Activated CD8-positive, alpha-beta memory T cell treated with anti-CD3 and anti-CD28 coated beads for 1 hour (primary cell): ENCODE measurements at places on chromosomes 3 and 15.

- DNase-seq = no peak
These were observed 100.4 kb downstream of the MYO5A start for GRCh38 chr15:52428297-52428696.

- DNase-seq = no peak
These were observed 71.6 kb downstream of the FLNB start for GRCh38 chr3:58079773-58080172.

DNA sequence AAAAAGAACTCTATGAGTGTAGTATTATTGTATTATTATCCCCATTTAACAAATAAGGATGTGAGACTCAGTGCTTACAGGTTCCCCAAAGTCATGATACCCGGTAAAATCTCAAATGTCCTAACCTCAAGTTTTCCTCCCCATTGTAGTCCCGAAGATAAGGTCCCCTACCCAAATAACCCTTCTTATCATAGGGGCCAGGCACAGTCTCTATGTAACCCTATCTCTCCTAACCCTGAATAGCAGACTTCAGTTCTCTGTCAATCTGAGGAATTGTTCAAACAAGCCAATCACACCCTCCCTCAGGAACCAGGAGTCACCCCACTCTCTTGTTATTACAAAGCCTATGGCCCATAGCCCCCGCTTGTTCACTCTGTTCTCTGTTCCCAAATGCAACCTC, 10.5 kb upstream of the SUSD5 start:
- DNase-seq = no peak

- DNase-seq = no peak
These were observed 205.6 kb downstream of the TBC1D2B start for GRCh38 chr15:77871852-77872371.

- DNase-seq = no peak
These were observed 328.9 kb upstream of the TBL1XR1 start for GRCh38 chr3:177525987-177526712.

GRCh38 chr3:197880491-197881269, 69.3 kb upstream of the RPL35A start:
- DNase-seq = no peak

DNA sequence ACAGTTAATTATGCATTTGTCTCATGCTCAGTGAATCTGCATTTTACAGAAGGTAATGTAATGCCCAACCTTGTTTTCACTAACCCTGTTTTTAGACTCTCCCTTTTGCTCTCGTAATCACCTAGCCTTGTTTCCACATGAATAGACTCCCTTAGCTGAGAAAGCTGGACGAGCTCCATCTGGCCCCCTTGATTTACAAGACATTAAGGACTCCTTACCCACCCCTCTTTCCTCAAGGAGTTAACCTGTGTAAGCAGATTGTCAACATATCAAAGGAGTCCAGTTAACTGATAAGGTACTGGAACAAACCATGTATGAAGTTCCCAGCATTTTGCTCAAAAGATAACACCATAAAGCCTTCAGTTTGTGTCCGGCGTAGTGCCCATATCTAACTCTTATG, 99.6 kb downstream of the VPS8 start:
- no peak for DNase-seq

- no peak for DNase-seq
These were observed 105.5 kb upstream of the IL12A start for GRCh38 chr3:159882790-159883779.

DNA sequence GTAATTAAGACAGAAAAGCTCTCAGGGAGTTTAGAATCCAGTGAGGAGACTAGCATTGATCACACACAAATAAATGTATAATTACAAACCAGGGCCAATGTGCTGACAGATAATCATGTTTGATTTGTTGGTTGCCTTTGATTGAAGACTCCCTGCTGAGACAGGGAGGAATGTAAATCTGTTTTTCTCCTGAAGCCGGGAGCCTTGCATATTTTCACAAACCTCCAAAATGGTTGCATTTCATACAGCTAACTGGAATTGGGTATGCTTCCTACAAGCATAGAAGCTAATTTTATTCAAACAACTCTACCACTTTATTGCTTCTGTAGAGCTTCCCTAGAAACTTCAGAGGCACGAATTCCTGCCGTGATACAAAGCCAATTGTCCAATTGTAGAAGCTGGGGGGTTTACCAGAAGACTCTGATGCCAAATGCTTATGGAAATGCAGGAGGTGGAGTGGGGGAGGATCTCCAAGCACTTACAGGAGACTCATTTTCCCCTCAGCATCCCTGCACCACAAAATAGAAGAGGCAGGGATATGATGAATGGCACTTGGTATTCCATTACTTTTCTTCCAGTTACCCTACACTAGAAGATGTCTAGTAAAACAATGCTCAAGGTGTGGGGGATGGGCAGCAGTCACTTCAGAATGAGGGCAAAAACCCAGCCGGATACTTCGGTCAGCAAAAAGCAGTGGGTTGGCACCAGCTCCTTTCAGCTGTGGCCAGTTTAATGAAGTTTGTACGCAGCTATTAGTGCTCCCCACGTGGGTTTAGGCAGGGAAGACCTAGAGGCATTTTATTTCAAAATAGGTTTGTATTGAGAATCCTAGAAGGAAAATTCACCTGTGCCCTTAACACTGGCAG, 11.4 kb upstream of the MEX3B start:
- DNase-seq = no peak

DNA sequence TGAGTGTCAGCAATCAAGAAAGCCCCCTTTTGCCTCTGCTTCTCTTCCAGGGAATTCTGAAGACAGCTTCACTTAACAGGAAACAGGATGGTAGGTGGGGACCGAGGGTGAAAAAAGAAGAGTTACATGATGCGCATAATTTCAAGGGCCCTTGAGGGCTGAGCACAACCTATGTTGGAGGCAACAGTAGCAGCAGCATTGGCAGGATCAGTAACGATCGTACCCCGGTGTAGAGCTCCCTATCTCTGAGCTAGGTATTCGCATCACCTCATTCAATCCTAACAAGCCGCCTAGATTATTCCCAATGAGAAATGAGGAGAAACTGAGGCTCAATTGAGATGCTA, 432 bp upstream of the RAD54L2 start:
- DNase-seq = no peak

DNA sequence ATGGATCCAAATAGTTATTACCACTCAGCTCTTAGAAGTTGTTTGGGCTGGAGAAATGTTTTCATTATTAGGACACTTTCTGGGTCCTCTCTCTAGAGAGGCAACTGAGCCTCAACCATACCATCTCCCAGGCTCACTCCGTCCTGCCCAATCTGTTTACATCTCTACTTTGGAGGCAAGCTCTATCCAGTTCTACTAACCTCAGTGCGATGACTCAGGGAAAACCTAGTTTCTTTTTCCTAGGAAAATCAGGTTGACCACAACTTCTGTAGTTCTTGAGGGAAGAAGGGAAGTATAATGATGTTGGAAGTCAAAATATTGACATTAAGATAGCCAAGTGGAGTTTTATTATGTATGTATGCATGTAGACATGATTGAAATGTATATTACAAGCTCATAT, 40.4 kb downstream of the LPP start:
- no peak for DNase-seq

GRCh38 chr3:187662848-187663409, 7.3 kb downstream of the SST start:
- no peak for DNase-seq

- no peak for DNase-seq
These were observed 162.5 kb upstream of the CHRNA7 start for GRCh38 chr15:31867536-31868442.

- DNase-seq = no peak
These were observed 38.2 kb downstream of the ALS2CL start for GRCh38 chr3:46655271-46655670.

GRCh38 chr3:126160243-126161210, 19.9 kb downstream of the ALDH1L1 start:
- DNase-seq = no peak

GRCh38 chr3:50347187-50347813, 1.8 kb upstream of the ZMYND10 start:
- DNase-seq = peak; percentile 57

GRCh38 chr3:41159588-41160189, 39.6 kb upstream of the CTNNB1 start:
- no peak for DNase-seq

- DNase-seq = no peak
These were observed 121.1 kb downstream of the ZNF621 start for GRCh38 chr3:40645883-40646282.

DNA sequence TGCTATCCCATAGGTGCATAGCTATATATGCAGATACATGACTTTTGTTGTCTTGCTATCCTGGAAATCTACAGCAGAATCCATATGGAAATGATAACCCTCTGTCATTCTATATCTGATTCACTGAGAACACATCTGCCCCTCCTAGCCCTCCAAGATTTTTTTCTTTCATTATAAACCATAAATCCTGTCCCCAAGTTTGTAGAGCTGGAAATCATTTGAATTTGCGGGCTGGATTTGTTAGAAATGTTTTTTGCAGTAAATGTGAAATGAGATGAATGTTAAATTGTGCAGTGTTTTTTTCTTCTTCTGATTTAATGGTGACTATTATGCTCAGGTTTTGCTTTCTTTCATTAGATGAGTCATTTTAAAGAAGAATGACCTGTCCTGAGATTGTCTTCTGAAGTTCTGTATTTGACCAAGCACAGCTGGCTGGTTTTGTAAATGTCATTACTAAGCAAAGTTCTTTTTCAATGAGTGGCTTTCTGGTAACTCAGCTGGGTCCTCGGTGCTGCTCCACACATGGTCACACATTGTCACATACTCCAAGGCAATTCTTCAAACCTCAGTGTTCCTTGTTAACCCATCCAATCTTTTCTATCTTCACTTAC, 25.3 kb upstream of the ABHD17C start:
- DNase-seq = no peak

DNA sequence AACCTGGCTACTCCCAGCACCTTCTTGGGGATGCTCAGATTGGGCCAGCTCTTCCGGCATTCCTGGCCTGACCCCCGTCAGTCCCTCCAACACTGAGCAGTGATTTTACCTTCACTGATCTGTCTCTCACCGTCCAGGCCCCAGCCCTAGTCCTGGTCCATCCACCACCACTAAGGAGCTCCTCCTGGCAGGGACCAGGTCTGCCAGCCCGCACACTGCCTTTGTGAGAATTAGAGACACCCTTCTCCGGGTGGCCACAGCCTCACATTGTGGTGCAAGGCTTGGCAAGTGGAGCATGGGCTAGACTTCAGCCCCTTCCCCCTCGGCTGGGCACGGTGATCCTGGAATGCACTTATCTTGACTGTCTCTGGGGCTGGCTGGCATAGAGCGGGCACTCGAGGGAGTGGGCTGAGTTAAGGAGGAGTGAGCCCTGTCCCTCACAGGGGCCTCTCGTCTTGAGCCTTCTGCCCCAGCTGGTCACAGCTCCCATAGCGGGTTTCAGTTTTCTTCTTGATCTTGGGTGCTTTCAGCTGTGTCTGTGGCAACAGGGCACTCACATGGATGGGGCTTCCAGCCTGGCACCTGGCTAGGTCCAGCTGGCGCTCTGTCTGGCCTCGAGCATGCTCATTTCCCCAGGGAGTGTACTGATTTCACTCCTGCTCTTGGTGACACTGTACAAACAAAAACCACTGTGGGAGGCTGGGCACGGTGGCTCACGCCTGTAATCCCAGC, 53.9 kb downstream of the LINGO1 start:
- no peak for DNase-seq

DNA sequence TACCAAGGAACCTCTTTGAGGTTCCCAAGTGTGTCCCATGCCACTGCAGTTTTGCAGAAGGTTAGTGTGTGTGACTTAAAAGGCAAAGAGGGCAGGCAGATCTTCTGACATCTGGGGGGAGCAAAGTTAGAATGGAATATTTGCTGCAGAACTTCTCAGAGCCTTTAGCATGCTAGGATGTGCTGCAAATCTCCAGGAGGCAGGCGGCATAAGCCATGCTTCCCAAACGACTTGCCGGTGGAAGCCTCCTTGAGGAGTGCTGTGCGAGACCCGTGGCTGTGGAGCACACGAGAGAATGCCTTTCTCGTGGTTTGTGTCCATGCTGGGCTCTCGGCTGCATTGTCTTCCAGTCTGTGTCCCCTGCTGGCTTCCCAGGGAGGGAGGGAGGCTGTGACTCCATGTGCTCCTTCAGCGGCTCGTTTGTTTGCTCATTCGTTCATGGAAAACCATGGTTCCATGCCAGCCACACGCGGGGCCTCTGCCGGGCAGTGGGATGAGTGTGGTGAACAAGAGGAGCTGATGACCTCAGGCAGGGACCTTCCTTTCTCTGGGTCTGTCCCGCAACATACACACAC, 13.8 kb downstream of the HDAC11 start:
- no peak for DNase-seq

GRCh38 chr3:115758076-115758763, 134.9 kb downstream of the GAP43 start:
- no peak for DNase-seq

- DNase-seq = no peak
These were observed 273.9 kb downstream of the PDCD6IP start for GRCh38 chr3:34072297-34072696.

- no peak for DNase-seq
These were observed 23.1 kb downstream of the PTX3 start for GRCh38 chr3:157459706-157460105.

- DNase-seq = no peak
These were observed 43.1 kb downstream of the AMOTL2 start for GRCh38 chr3:134330883-134331810.

DNA sequence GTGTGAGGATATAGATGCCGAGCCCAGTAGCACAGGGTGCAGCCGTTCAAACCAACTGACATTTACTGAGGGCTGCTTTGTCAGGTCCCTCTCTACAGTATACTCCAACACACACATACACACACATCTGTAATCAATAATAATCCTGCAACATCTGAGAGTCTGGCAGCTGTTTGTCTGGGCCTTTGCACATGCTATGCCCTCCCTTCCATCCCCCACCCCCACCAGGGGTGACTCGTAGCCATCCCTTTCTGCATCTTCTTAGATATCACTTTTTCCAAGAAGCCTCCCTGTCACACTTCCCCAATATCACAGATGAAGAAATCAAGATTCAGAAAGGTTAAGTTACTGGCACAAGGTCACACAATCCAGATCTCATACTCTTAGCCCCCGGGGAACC, 13.7 kb downstream of the SPATA12 start:
- no peak for DNase-seq

GRCh38 chr15:66968806-66969596, 96.4 kb upstream of the SMAD3 start:
- DNase-seq = no peak

- DNase-seq = no peak
These were observed 182.3 kb upstream of the NDN start for GRCh38 chr15:23869396-23869795.

DNA sequence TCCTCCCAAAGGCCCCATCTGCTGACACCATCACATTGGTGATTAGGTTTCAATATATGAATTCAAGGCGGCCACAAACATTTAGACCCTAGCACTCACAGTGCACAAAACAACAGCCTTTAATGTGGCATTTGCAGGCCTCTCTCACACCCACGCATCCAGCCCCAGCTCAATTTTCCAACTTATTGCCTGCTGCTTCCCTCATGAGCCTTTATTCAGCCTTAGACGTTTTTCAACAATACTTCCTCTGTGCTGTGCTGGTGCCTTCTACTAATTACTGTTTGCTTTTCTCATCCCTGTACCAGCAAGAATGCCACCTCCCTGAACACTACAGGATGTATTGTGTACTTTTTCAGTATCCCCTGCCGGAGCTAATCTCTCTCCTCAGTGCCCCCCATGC, 334.6 kb downstream of the GABRB3 start:
- no peak for DNase-seq
